ENCODE measurements at places on chromosomes 2 and 18.

DNA sequence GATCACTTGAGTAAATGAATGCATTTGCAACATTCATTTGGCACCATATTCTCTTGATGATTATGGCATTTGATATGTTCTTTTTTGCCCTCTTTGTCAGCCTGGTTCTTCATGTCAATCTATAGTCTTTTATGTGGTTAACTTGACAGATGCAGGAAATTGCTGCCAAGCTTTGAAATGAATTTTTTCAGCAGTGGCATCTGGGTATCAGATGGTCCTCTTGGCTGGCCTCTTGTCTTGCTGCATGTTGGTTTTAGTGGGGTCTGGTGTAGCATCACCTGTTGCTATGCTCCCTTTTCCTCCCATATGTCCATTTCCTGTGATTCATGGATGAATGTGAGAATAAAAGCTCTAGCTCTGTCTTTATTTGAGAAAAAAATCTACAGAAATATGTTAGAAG lies 119.9 kb downstream of the DPP4 start:
- DNase-seq: no peak

- DNase-seq: no peak
Measured at GRCh38 chr2:166357068-166357949, 18.4 kb downstream of the SCN9A start.

DNA sequence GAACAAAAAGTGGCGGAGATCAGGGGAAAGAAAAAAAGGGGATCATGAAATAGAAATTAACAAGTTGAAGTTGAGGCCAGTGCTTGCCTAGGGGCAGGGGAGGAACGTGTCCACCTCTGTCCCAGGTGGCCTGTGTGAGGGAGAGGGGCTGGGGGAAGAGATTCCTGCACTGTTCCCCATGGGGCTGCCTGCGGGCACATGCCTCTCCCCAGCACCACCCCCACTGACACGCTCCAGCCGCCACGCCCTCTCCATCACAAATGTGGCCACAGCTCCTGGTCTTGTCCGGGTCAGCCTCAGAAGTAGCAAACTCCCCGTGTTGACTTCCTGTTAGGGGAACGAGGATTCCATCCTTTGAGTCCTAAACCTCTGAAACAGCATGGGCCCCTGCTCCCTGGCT lies 161.2 kb downstream of the GLI2 start:
- no peak for DNase-seq

DNA sequence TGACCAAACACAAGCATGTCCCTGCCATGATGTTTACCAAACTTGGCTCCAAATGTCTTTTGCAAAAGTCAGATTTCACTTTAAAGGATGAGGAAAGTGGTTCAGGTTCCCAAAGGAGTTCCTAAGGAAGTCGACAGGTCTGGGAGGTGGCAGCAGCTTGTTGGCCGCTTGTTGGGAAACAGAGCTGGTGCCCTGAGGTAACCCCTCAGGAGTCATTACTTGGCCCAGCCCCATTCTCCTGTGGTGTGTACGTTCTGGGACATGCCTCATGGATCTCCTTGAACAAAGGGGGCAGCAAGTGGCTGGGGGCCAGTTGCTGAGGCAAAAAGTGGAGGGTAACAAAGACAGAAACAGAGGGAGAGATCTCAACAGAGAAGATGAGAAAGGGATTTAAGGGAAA lies 10.9 kb downstream of the TMBIM1 start:
- DNase-seq: no peak

DNA sequence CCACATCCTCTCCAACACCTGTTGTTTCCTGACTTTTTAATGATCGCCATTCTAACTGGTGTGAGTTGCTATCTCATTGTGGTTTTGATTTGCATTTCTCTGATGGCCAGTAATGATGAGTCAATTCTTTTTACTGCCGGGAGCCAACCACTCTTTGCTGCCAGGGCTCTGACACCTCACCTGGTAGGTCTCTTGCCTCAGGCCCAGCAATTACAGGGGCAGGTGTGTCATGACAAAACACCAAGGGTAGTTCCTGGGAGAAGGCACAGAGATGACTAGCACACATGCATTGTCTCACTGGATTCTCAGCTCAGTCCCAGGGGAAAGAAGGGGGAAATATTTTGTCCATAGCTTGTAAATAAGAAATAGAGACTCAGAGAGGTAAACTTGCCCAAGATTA lies 122.3 kb downstream of the CHST9 start:
- no peak for DNase-seq

DNA sequence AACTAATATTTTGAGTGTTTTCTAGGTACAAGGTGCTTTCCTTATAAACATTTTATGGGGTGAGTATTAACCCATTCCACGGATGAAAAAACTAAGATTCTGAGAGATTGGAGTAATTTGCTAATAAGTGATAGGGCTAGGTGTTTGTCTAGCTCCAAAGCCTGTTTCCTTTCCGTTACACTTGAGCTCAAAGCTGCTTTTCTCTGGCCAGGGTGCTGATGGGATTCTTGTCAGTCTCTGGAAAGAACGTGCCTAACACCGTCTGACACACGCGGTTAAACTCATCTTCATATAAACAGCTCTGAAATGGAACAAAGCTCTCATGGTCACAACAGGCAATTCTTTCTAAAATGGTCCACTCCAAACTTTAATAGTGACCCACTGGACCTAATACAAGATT lies 2.0 kb upstream of the ANKRD29 start:
- DNase-seq: no peak

GRCh38 chr18:32264401-32264800 lies 74.6 kb downstream of the MEP1B start:
- no peak for DNase-seq

- no peak for DNase-seq
Measured at GRCh38 chr2:233140978-233141377, 80.8 kb downstream of the INPP5D start.

GRCh38 chr18:63319383-63320122 lies at the start of gene BCL2:
Gene BCL2 (minus strand): TSS chr18:63319769.
- no peak for DNase-seq

- no peak for DNase-seq
Measured at GRCh38 chr2:145408980-145409379, 889.1 kb upstream of the ZEB2 start.

GRCh38 chr18:32420084-32420750 lies 50.5 kb downstream of the GAREM1 start:
- no peak for DNase-seq

GRCh38 chr2:216431531-216431856 lies 19.2 kb downstream of the SMARCAL1 start:
- DNase-seq: no peak

GRCh38 chr2:18093196-18093595 lies 214.7 kb downstream of the KCNS3 start:
- DNase-seq: no peak

DNA sequence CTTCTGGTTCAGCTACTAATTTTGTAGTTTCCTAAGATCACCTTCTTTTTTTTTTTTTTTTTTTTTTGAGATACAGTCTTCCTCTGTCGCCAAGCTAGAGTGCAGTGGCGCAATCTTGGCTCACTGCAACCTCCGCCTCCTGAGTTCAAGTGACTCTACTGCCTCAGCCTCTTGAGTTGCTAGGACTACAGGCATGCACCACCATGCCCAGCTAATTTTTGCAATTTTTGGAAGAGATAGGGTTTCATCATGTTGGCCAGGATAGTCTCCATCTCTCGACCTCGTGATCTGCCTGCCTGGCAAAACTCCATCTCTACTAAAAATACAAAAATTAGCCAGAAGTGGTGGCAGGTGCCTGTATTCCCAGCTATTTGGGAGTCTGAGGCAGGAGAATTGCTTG lies 301.5 kb upstream of the TFPI start:
- no peak for DNase-seq

DNA sequence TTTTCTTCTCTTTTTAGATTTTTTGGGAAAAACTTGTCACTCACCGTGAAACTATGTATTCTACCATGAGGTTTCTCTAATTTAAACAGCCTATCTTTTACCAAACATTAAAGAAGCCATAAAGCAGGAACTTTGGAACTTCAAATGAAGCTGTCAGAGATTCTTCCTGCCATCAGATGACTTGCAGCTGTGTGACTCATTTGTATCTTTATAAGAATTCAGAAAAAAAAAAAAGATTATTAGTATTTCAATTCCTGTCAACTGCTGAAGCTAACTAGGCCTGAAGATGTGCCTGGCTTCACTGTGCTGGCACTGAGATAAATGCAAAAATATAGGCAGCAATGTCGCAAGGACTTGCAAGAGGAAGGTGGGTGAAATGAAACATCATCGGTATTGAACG lies 1399.1 kb upstream of the PIK3C3 start:
- DNase-seq: no peak

GRCh38 chr2:161028581-161028980 lies 131.6 kb upstream of the TANK start:
- DNase-seq: no peak

DNA sequence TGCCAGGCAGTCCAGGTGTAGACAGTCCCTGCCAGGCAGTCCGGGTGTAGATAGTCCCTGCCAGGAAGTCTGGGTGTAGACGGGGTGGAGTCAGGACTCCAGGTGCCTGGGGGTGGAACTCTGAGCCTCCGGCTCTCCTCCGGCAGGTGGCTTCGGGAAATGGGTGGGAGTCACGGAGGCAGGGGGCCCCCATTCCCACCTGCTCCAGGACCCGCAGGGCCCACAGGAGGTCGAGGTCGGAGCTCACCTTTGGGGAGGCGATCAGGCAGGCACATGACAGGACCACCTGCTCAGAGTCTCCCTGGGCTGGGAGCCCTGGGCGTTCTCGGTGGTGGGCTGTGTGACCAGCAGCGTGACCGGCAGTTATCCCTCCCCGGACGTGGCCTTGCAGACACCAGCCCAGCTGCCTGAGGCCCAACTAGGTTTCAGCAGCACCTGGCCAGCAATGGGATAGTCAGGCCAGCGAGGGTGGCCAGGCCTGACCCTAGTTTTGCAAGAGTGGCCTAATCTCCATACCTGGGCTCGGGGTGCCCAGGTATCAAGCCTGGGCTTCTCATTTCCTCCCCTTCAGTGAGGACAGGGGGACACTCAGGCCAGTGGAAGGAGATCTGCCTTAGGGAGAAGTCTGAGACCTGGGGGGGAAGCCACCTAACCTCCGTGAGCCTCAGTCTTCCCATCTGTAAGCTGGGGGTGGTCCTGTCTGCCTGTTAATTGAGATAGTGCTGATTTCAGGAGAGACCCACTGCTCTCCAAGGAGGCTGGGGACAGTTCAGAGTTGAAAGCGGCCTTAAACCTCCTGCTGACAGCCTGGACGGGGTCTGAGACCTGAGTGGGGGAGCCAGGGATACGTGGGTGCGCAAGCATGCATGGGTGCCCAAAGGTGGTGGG lies 13.2 kb downstream of the GPC1 start:
- no peak for DNase-seq

DNA sequence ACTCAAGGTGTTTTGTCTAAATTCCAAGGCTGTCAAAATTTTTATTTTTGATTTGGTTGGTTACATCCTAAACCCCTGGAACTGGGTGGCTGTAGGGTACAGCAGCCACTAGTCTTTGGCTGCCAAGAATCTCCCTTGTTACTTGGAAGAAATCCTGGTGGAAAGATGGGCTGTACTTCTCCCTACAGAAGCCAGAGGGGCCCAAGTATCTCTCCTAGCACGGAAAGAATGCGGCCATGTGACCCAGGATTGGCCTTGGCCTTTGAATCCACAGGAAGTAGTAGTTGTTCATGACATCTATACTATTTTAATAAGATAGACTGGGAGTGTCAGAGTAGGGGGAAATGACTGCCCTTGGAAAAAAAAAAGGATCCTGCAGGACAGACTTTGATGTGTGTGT lies 54.4 kb upstream of the MYO3B start:
- no peak for DNase-seq

DNA sequence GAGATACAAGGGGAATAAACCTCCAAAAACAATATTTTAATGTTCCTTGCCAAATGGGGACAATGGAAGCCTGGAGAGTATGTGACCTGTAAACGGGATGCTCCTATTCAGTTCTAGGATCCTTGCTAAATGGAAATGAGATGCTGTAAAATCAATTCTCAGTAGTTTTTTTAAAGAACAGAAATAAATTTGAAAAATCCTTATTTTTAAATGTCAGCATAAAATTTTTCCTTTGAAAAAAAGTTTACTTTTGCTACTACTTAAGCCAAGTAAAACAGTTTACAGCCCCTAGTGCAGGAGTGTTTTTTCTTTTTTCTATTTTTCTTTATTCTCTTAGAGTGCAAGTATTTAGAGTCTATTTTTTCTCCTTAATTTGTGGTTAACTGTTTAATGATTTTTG lies 158.8 kb downstream of the MBD5 start:
- no peak for DNase-seq

GRCh38 chr18:10023853-10024570 lies 110.2 kb downstream of the VAPA start:
- no peak for DNase-seq

- no peak for DNase-seq
Measured at GRCh38 chr2:129757915-129758783, 221.3 kb upstream of the RAB6C start.

GRCh38 chr2:39494784-39495251 lies 57.7 kb upstream of the MAP4K3 start:
- no peak for DNase-seq

GRCh38 chr2:104870100-104870975 lies 16.4 kb downstream of the POU3F3 start:
- no peak for DNase-seq

GRCh38 chr18:9559253-9559652 lies 55.1 kb downstream of the PPP4R1 start:
- no peak for DNase-seq

- DNase-seq: no peak
Measured at GRCh38 chr2:148553332-148553887, 91.1 kb upstream of the EPC2 start.

DNA sequence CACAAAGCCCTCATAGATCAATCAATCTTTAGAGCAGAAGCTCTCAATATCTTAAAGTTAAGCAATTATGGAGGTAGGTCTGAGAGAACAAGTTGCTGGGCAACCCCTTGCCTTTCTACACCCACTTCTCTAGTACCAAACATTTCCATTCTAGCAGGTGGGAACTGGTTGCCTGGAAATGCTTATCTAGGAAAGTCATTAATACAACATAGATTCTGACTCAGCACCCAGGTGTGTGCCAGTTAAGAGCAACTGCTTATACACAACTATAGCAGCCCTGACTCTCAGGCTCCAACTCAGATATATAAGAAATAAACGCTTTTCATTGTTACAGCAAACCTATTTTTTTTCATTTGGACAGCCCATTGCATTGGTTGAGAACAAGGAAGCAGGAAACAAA lies 237.7 kb downstream of the IRS1 start:
- no peak for DNase-seq

DNA sequence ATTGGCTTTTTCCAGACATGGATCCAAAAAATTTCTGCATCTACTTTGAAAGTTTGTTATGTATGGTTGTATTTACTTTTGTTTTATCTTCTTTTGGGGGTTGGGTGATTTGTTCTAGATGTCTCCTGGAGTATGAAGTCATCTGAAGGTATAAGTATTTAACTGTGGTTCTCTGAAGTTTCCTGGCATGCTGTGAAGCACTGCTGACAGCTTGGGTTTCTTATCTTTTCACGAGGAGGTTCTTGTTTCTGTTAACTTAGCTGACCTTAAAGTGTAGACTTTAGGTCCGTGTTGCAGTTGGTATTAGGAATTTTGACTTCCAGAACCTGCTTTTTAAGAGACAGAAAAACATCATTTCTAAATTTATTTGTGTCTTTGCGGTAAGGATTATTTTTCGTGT lies 15.9 kb downstream of the GLS start:
- no peak for DNase-seq

All from omental fat pad (tissue), 4 donors.